Dermis blood vessel endothelial cell (primary cell): ENCODE measurements at places on chromosomes 5 and 9. TPM values are rescaled to one million over a fixed set of nuclear protein-coding genes. Genes with fewer than 3 reads are reported as not detected.

FANCG gene
- 15.3 and 28.6 TPM in 2 replicates for total RNA-seq

STPG3 gene
- 0.34 TPM in 1 of 2 replicates, not detected in the other for total RNA-seq

LCN12 gene
- total RNA-seq = not detected in 2 replicates

GRCh38 chr9:34665067-34665380 is 2.6 kb upstream of the CCL27 start:
- DNase-seq = no peak

- no peak for DNase-seq
These were observed 6.5 kb upstream of the TLE4 start for GRCh38 chr9:79565245-79565644.

GRCh38 chr5:82312373-82312856 is 34.3 kb upstream of the RPS23 start:
- peak; percentile 77 for DNase-seq

DNA sequence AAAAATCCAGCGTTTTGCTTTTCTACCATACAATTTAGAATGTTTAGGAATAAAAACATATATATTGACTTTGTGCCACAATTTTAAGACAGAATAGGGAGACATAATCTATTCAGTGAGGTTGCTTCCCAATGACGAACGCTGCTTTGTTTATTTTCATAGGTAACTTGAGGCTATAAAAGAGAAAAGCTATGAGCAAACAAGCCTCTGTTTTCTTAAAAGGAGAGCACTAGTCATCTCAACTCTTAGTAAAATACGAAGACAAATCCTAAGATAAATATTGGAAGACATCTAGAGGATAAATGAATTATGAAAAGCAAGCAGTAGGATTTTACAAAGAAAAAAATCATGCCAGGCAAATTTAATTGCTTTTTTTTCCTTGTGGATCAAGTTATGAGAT is 363.6 kb downstream of the ANXA1 start:
- DNase-seq = no peak

- DNase-seq = peak; percentile 85
These were observed 48.7 kb upstream of the C5orf58 start for GRCh38 chr5:170183816-170184687.

DNA sequence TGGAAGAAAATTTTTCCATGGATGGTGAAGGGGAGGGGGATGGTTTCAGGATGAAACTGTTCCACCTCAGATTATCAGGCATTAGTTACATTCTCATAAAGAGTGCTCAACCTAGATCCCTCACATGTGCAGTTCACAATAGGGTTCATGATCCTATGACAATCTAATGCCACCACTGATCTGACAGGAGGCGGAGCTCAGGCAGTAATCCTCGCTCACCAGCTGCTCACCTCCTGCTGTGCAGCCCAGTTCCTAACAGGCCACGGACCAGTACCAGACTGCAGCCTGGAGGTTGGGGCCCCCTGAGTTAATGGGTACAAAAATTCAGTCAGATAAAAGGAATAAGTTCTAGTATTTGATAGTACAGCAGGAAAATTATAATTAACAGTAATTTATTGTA is 337.2 kb downstream of the NPR3 start:
- DNase-seq = no peak

PFN3 gene
- not detected in 2 replicates for total RNA-seq
